Hematopoietic multipotent progenitor cell treated with erythropoietin and hydrocortisone succinate and interleukin-3 and kit ligand, for 6 days (in vitro differentiated cells): ENCODE measurements at places on chromosomes 12 and 14.

DNA sequence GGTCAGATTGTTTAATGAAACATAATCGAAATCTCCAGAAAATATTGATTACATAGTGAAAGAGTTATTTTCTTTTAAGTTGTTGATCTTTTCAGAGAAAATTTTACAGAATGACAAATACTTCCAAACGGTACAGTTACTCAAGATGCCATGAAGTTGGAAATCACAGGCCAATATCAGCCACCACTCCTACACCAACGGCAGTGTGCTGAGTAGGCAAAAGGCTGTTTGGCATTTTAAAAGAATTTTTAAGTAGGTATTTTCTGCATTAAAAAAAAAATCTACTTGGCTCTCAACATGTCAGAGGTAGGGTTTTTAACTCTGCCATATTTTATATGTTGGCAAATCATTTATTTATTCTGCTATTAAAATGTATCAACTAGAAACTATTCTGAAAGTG, 21.7 kb downstream of the SLC38A4 start:
- no peak for DNase-seq

- no peak for DNase-seq
Observed at GRCh38 chr14:89139404-89140247, 277.4 kb downstream of the FOXN3 start.

- DNase-seq: no peak
Observed at GRCh38 chr12:113170457-113170856, 14.8 kb downstream of the DDX54 start.

GRCh38 chr12:40031965-40032364, 73.9 kb downstream of the SLC2A13 start:
- DNase-seq: no peak

- peak; percentile 73 for DNase-seq
Observed at GRCh38 chr12:120224304-120225199, 23.6 kb upstream of the RPLP0 start.

- peak; percentile 6 for DNase-seq
Observed at GRCh38 chr14:39087493-39087892, 15.5 kb downstream of the SEC23A start.

DNA sequence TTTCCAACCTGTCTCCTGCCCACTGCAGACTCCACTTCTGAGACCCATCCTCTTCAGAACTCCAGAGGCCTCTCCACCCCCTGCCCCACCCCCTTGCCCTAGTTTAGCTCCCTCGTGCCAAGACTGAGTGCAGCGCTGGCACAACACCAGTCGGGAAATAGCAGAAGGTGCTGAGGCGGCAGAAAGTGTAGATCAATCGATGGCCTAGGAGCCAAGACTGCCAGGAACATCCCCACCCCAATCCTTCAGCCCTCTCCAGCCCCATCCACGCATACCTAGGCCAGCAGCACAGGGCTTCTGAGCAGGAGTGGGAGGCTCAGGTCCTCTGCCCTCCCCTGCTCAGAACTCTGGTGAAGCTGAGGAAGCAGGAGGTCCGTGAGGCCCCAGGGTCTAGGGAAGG, 1.1 kb downstream of the CPNE6 start:
- no peak for DNase-seq

- DNase-seq: no peak
Observed at GRCh38 chr14:28975084-28975483, 208.5 kb downstream of the FOXG1 start.

- DNase-seq: peak; percentile 40
Observed at GRCh38 chr12:68113644-68114043, 45.9 kb downstream of the IFNG start.
